ENCODE measurements at places on chromosomes 13 and 19. TPM values are rescaled to one million over a fixed set of nuclear protein-coding genes. Genes with fewer than 3 reads are reported as not detected.

GRCh38 chr19:49359851-49360820, 2.1 kb downstream of the TEAD2 start:
- peaks cover 12% of the 10 kb centered on the region for H3K27me3 ChIP-seq
- H3K27ac ChIP-seq: no peak overlapping the region
- H3K36me3 ChIP-seq: no peaks in the 10 kb centered on the region
- H3K4me1 ChIP-seq: peaks cover 24% of the 10 kb centered on the region
- DNase-seq: no peak

GRCh38 chr13:105972811-105973590, 562.5 kb downstream of the EFNB2 start:
- DNase-seq: no peak
- no peak overlapping the region for H3K27ac ChIP-seq
- no peaks in the 10 kb centered on the region for H3K36me3 ChIP-seq
- H3K4me3 ChIP-seq: no peak overlapping the region
- no peaks in the 10 kb centered on the region for H3K4me1 ChIP-seq
- H3K27me3 ChIP-seq: peaks cover 2% of the 10 kb centered on the region

DNA sequence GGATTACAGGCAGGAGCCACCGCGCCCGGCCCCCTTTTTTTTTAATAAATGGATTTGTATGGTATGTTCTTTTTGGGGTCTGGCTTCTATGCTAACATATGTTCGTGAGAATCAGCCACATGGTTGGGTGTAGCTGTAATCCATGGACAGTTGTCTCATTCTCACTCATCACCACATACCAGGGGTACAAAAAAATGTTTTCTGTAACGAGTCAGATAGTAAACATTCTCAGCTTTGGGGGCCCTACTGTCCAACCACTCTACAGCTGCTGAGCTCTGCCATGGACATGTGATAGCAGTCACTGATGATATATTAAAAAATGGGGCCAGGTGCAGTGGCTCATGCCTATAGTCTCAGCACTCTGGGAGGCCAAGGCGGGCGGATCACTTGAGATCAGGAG, 5.1 kb upstream of the RETN start:
- peaks cover 3% of the 10 kb centered on the region for H3K4me1 ChIP-seq
- no peak overlapping the region for H3K4me3 ChIP-seq
- H3K27me3 ChIP-seq: no peaks in the 10 kb centered on the region
- no peaks in the 10 kb centered on the region for H3K36me3 ChIP-seq
- H3K27ac ChIP-seq: no peak overlapping the region
- no peak for DNase-seq

The NR2F6 gene
- total RNA-seq: 5.3 TPM

The ZNF583 gene
- total RNA-seq: 0.55 TPM

GRCh38 chr13:41973247-41973741, 12.4 kb upstream of the VWA8 start:
- H3K4me3 ChIP-seq: no peak overlapping the region
- H3K27ac ChIP-seq: no peak overlapping the region
- H3K4me1 ChIP-seq: peaks cover 7% of the 10 kb centered on the region
- DNase-seq: no peak
- H3K36me3 ChIP-seq: no peaks in the 10 kb centered on the region

DNA sequence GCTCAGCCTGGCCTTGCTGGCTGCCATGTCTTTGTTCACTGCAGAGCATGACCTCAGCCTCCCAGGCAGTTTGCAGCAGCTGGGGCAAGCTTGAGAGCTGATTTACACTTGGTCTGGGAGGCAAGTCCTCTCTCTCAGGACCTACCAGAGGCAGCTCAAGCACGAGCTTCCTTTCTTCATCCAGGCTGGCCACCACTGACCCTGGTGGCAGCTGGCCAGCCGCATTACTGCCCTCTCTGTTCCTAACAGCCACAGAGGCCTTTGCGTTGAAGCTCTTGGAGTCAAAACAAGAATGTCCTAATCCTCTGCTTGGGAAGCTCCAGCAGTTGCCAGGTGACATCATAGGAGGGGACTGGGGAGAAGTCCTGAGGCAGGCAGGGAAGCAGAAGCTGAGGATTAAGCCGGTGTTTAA, 85.7 kb downstream of the NUFIP1 start:
- no peak overlapping the region for H3K4me3 ChIP-seq
- no peak for DNase-seq
- no peaks in the 10 kb centered on the region for H3K4me1 ChIP-seq
- no peaks in the 10 kb centered on the region for H3K36me3 ChIP-seq
- H3K27me3 ChIP-seq: no peaks in the 10 kb centered on the region

GRCh38 chr19:42965176-42965575, 28.2 kb upstream of the PSG7 start:
- H3K4me1 ChIP-seq: no peaks in the 10 kb centered on the region
- H3K36me3 ChIP-seq: no peaks in the 10 kb centered on the region
- H3K4me3 ChIP-seq: no peak overlapping the region
- peaks cover 3% of the 10 kb centered on the region for H3K27me3 ChIP-seq
- H3K27ac ChIP-seq: no peak overlapping the region

The WASF3 gene
- not detected for total RNA-seq

DNA sequence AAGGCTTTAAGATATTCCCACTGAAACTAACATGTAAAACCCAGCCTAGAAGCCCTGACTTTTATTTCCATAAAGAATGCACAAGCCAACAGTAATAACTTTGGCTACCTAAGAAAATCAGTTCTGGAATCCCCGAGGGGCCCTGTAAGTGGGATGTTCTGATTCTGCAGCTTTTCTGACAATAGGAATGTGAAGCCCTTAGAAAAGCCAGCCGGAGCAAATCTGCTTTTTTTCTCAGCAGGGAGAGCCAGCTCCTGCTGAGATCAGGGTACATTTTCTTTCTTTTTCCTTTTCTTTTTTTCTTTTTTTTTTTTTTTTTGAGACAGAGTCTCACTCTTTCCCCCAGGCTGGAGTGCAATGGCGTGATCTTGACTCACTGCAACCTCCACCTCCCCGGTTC, 8.0 kb upstream of the GARRE1 start:
- no peak overlapping the region for H3K4me3 ChIP-seq
- H3K4me1 ChIP-seq: peaks cover 3% of the 10 kb centered on the region
- H3K27ac ChIP-seq: no peak overlapping the region
- H3K27me3 ChIP-seq: no peaks in the 10 kb centered on the region

- H3K27ac ChIP-seq: no peak overlapping the region
Measured at GRCh38 chr13:110559429-110559943, 2.0 kb downstream of the RAB20 start.

The PROZ gene
- not detected for total RNA-seq

The FARP1 gene
- total RNA-seq: 0.27 TPM

The MAU2 gene
- total RNA-seq: 38.6 TPM

- H3K4me3 ChIP-seq: no peak overlapping the region
- H3K36me3 ChIP-seq: no peaks in the 10 kb centered on the region
- H3K27me3 ChIP-seq: peaks cover 2% of the 10 kb centered on the region
- H3K27ac ChIP-seq: no peak overlapping the region
- no peak for DNase-seq
Measured at GRCh38 chr13:86882107-86882506, 789.1 kb upstream of the SLITRK5 start.

- peaks cover 2% of the 10 kb centered on the region for H3K4me1 ChIP-seq
- no peak for DNase-seq
- peaks cover 33% of the 10 kb centered on the region for H3K27me3 ChIP-seq
Measured at GRCh38 chr19:51719251-51719988, 4.4 kb downstream of the HAS1 start.

The SMIM24 gene
- total RNA-seq: not detected

The UBE2M gene
- 93.6 TPM for total RNA-seq

- no peaks in the 10 kb centered on the region for H3K36me3 ChIP-seq
- H3K4me3 ChIP-seq: no peak overlapping the region
- no peak overlapping the region for H3K27ac ChIP-seq
- no peaks in the 10 kb centered on the region for H3K27me3 ChIP-seq
Measured at GRCh38 chr19:40147338-40147692, 43.9 kb upstream of the MAP3K10 start.

The SERP2 gene
- total RNA-seq: 0.64 TPM

GRCh38 chr19:50873056-50873455, at the start of gene KLK2:
Gene KLK2 (plus strand): TSS chr19:50873439. CDS start chr19:50873474, 35 bp downstream.
- peaks cover 19% of the 10 kb centered on the region for H3K27me3 ChIP-seq
- H3K27ac ChIP-seq: no peak within 1 kb of the TSS
- no peaks in the 10 kb centered on the region for H3K4me1 ChIP-seq
- no peaks in the 10 kb centered on the region for H3K36me3 ChIP-seq
- H3K4me3 ChIP-seq: no peak within 1 kb of the TSS

DNA sequence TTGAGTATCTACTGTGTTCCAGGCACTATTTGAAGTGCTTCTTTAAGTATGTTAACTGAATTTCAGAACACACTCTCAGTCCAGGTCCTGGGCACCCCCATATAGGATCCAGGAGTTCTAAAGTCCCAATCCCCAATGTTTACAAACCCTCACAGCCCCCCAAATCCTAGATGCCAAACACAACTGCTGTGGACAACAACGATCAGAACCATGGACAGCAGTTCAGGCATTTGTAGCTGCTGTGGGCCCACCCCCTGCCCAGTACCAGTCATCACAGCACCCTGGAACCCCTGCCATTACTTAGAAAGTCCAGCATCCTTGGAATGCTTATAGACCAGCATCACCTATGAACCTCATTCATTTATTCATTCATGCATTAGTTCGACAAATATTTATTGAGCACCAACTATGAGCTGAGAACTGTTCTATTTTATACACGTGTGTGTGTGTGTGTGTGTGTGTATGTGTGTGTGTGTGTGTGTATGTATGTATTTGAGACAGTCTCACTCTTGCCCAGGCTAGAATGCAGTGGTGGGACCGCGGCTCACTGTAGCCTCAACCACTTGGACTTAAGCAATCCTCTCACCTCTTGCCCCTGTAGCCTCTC, 19.3 kb upstream of the SDHAF1 start:
- H3K27ac ChIP-seq: no peak overlapping the region
- no peak overlapping the region for H3K4me3 ChIP-seq
- no peaks in the 10 kb centered on the region for H3K4me1 ChIP-seq
- H3K27me3 ChIP-seq: peaks cover 9% of the 10 kb centered on the region
- peak; percentile 36 for DNase-seq

DNA sequence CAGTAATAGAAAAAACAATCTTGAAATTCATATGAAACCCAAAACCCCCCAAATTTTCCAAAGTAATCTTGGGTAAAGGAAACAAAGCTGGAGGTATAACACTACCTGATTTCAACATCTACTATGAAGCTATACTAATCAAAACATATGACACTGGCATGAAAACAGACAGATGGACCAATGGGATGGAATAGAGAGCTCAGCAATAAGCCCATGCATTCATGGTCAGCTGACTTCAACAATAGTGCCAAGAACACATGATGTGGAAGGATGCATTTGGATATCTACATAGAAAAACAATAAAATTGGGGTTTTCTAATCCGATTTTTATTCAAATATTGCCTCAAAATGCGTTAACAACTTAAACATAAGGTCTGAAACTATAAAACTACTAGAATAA, 32.2 kb upstream of the ZNF766 start:
- no peak overlapping the region for H3K27ac ChIP-seq
- H3K4me3 ChIP-seq: no peak overlapping the region
- no peaks in the 10 kb centered on the region for H3K27me3 ChIP-seq
- H3K36me3 ChIP-seq: no peaks in the 10 kb centered on the region
- no peak for DNase-seq

DNA sequence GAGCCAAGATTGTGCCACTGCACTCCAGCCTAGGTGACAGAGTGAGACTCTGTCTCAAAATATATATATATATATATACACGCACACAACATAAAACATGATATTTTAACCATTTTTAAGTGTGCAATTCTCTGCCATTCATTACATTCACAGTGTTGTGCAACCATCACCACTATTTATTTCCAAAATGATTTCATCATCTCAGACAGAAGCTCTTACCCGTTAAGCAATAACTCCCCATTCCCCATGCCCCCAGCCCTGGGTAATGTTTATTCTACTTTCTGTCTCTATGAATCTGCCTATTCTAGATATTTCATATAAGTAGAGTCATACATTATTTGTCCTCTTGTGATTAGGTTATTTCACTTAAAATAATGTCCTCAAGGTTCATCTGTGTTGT, 20.3 kb downstream of the WDR88 start:
- no peak for DNase-seq
- no peaks in the 10 kb centered on the region for H3K4me1 ChIP-seq
- H3K36me3 ChIP-seq: no peaks in the 10 kb centered on the region
- no peak overlapping the region for H3K4me3 ChIP-seq

DNA sequence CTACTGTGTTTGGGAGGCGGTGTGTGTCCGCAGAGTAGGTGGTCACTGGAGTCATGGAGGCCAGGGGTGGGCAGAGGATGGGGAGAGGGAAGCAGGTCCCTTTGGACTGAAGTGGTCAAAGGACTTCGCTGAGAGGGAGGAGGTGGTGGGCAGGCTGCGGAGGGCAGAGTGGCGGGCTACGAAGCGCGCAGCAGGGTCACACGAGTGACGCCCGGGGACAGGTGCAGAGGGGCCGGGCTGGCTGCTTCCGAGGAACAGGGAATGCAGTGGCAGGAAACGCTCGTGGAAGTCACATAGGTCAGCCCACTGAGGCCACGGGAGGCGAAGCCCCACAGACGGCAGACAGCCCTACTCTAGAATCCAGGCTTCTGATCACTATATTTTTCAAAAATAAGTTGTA, 111.5 kb downstream of the URI1 start:
- no peaks in the 10 kb centered on the region for H3K4me1 ChIP-seq
- no peak for DNase-seq
- no peak overlapping the region for H3K4me3 ChIP-seq

The CDX2 gene
- total RNA-seq: not detected

- no peak overlapping the region for H3K27ac ChIP-seq
- peaks cover 8% of the 10 kb centered on the region for H3K4me1 ChIP-seq
- no peaks in the 10 kb centered on the region for H3K27me3 ChIP-seq
- DNase-seq: no peak
Measured at GRCh38 chr13:95030821-95031343, 270.4 kb downstream of the ABCC4 start.

The ARL11 gene
- total RNA-seq: 0.62 TPM

The FGF21 gene
- total RNA-seq: not detected

GRCh38 chr13:110293037-110293436, 13.9 kb downstream of the COL4A1 start:
- no peaks in the 10 kb centered on the region for H3K4me1 ChIP-seq
- no peak overlapping the region for H3K4me3 ChIP-seq
- peaks cover 27% of the 10 kb centered on the region for H3K27me3 ChIP-seq
- no peaks in the 10 kb centered on the region for H3K36me3 ChIP-seq

GRCh38 chr19:44883922-44884321, 7.1 kb upstream of the TOMM40 start:
- H3K4me1 ChIP-seq: no peaks in the 10 kb centered on the region
- H3K27me3 ChIP-seq: no peaks in the 10 kb centered on the region
- no peak for DNase-seq
- H3K36me3 ChIP-seq: no peaks in the 10 kb centered on the region
- H3K27ac ChIP-seq: no peak overlapping the region

The MYPOP gene
- 4.5 TPM for total RNA-seq

- no peak overlapping the region for H3K27ac ChIP-seq
- no peaks in the 10 kb centered on the region for H3K4me1 ChIP-seq
- DNase-seq: no peak
- no peak overlapping the region for H3K4me3 ChIP-seq
Measured at GRCh38 chr13:53058065-53058679, 29.6 kb downstream of the OLFM4 start.

The PLIN4 gene
- not detected for total RNA-seq

GRCh38 chr13:31159306-31159705, 2.4 kb downstream of the HSPH1 start:
- peak; percentile 9 for DNase-seq
- H3K36me3 ChIP-seq: peaks cover 29% of the 10 kb centered on the region
- H3K27ac ChIP-seq: peak overlapping the region; percentile 39
- H3K27me3 ChIP-seq: no peaks in the 10 kb centered on the region
- H3K4me3 ChIP-seq: peak overlapping the region; percentile 96

The THSD1 gene
- 0.07 TPM for total RNA-seq

GRCh38 chr19:34588249-34588648, 88.7 kb downstream of the SCGB2B2 start:
- H3K4me3 ChIP-seq: no peak overlapping the region
- DNase-seq: no peak
- H3K27ac ChIP-seq: no peak overlapping the region
- peaks cover 6% of the 10 kb centered on the region for H3K36me3 ChIP-seq
- H3K4me1 ChIP-seq: no peaks in the 10 kb centered on the region
